ENCODE measurements at places on chromosomes 5 and 9.
A peak's percentile ranks its signal among the peaks of the same experiment; 100 is the strongest.

DNA sequence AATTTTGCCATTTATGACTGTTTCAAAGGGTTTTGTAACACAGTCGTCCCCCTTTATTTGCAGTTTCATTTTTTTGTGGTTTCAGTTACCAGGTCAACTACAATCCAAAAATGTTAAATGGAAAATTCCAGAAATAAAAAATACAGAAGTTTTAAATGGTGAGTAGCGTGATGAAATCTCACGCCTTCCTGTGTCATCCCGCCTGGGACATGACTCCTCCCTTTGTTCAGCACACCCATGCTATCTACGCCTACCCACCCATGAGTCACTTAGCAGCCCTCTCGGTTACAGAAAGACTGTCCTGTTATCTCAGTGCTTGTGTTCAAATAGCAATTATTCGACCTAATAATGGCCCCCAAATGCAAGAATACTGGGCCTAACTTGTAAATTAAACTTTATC is 765.3 kb upstream of the ADAMTS16 start:
- DNase-seq, result no peak

DNA sequence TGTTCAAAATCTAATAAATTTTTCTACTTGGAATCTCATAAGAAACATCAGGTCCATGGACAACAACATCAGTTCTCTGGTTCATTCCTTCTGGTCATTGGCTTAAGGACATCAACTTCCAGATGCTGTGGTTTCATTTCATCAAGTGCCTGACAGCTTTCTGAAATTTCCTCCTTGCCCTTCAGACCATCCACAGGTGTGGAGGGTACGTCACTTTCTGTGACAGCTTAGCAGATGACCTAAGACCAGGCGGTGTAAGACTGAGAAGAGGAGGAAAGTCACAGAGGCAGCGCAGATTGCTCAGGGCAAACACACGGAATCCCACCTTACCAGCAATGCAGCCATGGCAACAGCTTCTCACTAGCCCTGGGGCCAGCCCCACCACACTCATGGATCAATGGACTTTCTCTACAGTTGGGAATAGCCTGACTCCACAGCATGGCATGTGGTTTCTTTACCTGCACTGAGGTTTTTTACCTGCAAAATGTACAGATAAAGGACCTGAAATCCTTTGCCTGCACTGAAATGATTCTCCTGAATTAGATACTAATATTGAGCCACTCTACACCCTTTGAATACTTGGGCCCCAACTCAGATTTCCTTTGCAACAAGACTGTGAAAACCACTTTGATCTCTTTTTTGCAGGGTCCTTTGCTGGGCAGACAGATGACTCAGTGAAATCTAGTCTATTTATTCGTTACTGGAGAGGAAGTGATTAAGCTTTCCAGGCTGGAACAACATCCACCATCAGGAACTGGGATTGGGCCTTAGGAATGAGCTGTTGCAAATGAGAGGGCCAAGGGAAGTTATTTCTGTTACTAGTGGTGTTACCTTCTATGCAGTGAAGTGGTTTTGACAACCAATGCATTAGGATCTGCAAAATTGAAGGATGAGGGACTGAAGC is 26.9 kb downstream of the TICAM2 start:
- peak; percentile 91 for DNase-seq

- peak; percentile 42 for DNase-seq
Measured at GRCh38 chr5:177350776-177351391, 584 bp downstream of the LMAN2 start.

DNA sequence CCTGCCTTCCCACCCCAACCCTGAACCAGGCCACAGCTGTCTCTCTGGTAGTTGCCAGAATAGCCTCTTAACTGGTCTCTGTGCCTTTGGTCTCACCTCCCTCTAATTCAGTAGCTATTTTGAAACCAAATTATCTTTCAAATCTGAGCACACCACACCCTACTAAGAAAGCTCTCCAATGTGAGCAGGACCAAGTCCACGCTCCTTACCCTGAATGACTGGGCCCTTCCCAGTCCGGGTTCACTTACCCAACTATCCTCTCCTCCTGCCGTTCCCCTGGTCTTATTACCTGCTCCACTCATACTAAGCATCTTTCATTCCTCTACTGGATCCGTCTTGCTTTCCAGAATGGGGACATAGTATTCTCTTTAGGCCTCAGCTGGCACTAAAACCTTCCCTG is 16.8 kb downstream of the ANKH start:
- no peak for DNase-seq

DNA sequence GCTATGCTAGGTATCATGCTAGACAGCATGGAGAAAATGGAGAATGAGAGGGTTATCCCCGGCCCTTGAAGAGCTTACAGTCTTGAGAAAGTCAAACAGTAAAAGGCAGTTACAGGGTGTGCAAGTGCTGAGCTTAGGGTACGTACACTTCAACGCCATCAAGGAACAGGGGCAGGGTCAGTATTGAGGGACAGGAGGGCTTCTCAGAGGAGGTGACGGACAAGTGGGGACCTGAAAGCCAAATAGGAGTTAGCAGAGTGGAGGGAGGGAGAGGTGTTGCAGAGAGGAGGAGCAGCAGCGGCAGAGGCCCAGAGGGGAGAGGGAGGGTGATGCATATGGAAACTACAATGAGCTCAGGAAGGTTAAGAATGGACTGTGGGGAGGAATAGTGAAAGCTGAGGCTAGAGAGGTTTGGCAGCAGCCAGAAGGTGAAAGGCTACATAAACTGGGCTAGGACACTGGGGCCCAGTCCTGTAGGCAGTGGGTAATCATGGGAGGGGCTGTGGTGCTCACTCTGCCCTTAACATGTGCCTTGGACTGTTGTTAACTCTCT is 88.0 kb downstream of the NRG2 start:
- no peak for DNase-seq

DNA sequence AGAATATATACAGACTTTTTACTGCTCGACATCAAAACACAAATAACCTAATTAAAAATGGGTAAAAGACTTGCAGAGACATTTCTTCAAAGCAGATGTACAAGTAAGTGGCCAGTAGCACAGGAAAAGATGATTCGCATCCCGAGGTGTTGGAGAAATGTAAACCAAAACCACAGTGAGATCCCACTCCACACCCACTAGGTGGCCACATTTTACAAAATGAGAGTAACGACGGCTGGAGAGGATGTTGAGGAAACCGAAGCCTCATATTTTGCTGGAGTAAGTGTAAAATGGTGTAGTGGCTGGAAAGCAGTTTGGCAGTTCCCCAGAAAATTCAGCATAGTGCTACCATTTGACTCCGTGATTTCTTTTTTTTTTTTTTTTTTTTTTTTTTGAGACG is 21.3 kb upstream of the GBGT1 start:
- DNase-seq, result peak; percentile 78

DNA sequence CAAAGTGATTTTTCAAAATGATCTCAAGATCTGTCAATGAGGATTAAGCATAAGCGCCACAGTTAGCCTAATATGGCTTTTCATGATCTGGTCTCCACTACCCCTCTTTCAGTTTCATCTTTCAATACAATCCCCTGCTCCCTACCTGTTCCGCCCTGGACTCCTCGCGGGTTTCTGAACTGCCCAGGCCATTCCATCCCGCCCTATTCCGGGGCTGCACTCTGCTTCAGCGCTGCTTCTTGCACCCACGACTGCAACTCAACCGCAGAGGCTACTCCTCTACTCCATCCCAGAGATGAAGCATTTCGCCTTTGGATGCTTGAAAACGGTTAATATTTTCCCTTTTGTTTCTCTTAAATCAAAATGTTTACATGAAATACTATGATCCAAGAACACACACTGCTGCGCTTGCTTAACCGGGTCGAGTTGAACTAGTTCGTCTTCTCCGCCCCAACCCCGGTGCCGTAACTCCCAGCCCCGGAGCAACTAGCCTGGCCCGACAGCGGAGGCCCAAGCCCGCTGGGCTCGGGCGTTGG is 716 bp upstream of the OTULIN start:
- peak; percentile 37 for DNase-seq

DNA sequence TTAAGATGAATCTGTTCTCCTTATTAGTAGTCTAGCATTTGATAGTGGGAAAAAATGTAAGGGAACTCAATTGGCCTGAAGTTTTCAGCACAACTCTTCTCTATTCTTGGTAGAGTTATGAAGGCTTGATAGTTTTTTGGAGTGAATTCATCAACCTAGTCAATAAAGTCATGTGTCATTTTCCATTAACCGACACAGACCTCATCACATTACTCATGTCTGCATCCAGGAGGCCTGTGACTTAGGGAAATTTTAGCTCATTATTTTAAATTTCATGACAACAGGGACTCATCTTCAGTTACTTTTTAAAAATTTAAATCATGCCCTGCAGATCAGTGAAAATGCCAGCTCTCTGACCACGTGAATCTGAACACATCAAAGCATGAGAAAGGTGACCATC is 63.3 kb downstream of the ADAMTS16 start:
- no peak for DNase-seq

- peak; percentile 91 for DNase-seq
Measured at GRCh38 chr5:181243564-181244343, at the start of gene RACK1. Gene RACK1, minus strand, starts transcription at chr5:181243906. Its CDS starts 106 bp downstream, at chr5:181243800.

- DNase-seq, result no peak
Measured at GRCh38 chr9:84846906-84847305, 177.4 kb downstream of the NTRK2 start.

GRCh38 chr9:33435821-33436277 is 11.5 kb downstream of the AQP3 start:
- no peak for DNase-seq

GRCh38 chr9:120901755-120902568 is 24.6 kb downstream of the TRAF1 start:
- DNase-seq, result no peak

DNA sequence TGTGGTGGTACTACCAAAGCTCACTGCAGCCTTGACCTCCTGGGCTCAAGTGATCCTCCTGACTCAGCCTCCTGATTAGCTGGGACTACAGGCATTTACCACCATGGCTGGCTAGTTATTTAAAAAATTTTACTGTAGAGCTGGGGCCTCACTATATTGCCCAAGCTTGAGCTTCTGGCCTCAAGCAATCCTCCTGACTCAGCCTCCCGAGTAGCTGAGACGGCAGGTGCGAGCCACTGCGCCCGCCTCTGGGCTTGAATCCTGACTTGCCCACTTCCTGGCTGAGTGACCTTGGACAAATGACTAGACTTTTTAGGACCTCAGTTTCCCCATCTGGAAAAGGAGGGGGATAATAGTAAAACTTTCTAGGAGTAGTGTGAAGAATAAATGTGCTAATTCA is 32.1 kb downstream of the NCS1 start:
- no peak for DNase-seq

- no peak for DNase-seq
Measured at GRCh38 chr5:148452499-148453193, 68.9 kb downstream of the FBXO38 start.

DNA sequence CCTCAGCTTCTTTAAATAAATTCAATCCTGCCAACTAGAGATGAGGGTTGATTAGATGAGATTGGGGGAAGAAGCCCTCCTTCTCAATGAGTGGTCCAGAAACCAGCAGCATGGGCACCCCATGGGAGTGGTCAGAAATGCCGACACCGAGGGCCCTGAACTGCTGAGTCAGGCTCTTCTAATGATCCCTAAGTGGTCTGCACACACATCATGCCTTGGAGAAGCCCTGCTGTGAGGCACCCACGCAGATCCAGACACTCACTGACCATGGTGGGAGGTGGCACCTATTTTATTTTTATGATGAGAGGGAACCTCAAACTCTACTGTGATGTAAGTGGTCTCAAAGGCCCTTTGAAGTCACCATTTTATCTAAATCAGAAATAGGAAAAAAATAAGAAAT is 72.3 kb upstream of the BOD1 start:
- DNase-seq, result no peak

DNA sequence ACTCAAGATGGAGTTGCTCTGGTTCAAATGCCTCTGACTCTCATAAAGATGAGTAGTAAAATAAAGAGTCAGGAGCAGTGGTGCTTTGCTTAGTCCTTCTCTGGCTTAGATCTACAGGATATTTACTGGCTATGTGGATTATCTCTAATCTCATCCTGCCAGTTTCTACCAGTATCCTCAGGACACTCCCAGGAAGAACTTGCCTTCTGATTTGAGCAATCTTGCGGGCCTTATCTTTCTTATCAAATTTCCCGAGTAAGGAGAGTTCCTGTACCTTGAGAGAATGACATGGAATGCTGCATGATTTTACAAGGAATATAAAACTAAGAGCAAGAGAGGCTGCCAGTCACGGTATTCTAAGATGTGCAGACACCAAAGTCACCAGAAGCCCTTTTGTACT is 364.0 kb downstream of the ARHGEF28 start:
- no peak for DNase-seq

- DNase-seq, result peak; percentile 33
Measured at GRCh38 chr5:107213025-107213424, 457.7 kb downstream of the EFNA5 start.

GRCh38 chr9:125994066-125994943 is 247.1 kb downstream of the PBX3 start:
- no peak for DNase-seq

- no peak for DNase-seq
Measured at GRCh38 chr9:68690088-68690487, 15.0 kb upstream of the PIP5K1B start.

GRCh38 chr5:31625394-31625793 is 13.5 kb upstream of the PDZD2 start:
- no peak for DNase-seq

- DNase-seq, result no peak
Measured at GRCh38 chr5:67426961-67427849, 230.6 kb upstream of the CD180 start.

- peak; percentile 92 for DNase-seq
Measured at GRCh38 chr5:78527054-78527859, 121.3 kb downstream of the LHFPL2 start.

DNA sequence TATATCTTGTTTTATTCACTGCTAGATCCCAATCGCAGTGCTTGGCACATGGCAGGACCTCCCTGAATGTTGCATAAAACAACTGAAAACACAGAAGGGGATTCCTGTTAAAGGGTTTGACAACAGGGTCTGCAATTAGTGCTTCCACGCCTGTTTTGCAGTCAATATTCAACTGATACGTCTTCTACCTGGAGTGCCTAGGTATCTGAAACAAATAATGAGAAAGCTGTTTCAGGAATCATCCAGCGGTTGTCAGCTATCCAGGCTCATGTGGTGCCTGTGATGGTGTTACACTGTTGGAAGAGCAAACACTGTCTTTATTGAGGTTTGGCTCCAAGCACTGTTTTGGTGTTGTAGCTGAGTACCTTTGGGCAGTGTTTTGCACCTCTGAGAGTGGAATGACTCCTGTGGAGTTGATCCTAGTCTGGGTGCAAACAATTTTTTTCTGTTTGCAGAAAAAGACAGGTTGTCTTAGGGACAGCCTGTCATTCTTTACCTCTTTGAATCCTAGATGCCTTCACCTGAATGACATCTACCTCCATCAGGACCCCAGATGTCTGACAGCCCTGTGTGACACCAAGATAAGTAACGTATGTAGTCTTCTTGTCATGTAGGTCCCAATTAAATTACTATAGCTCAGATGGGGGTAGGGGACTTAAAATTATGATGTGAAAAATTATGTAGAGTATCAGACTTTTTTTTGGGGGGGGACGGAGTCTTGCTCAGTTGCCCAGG is 14.8 kb upstream of the MATR3 start:
- no peak for DNase-seq

- DNase-seq, result no peak
Measured at GRCh38 chr9:120161776-120162175, 418.2 kb downstream of the CDK5RAP2 start.

- peak; percentile 41 for DNase-seq
Measured at GRCh38 chr5:14435481-14435880, 146.1 kb upstream of the OTULINL start.

- DNase-seq, result no peak
Measured at GRCh38 chr5:135395451-135395850, 3.6 kb downstream of the MACROH2A1 start.

All from ELR (cell line).